ENCODE measurements at places on chromosomes 6 and 20. TPM values are rescaled to one million over a fixed set of nuclear protein-coding genes. Genes with fewer than 3 reads are reported as not detected.

Gene APCDD1L
- polyA plus RNA-seq: 1.4 TPM

Gene SCAF8
- polyA plus RNA-seq: 22.4 TPM

Gene NFATC2
- 3.0 TPM for polyA plus RNA-seq

Gene KIF25
- 0.48 TPM for polyA plus RNA-seq

Gene PTGIS
- polyA plus RNA-seq: 0.63 TPM

Gene SNAI1
- 6.0 TPM for polyA plus RNA-seq

Gene ECT2L
- polyA plus RNA-seq: 0.07 TPM

Gene PBOV1
- not detected for polyA plus RNA-seq

Gene PSORS1C1
- polyA plus RNA-seq: not detected

Gene EEF1A2
- 1,308 TPM for polyA plus RNA-seq

Gene SRSF6
- polyA plus RNA-seq: 19.5 TPM

Gene FAXC
- 25.0 TPM for polyA plus RNA-seq

Gene SLC22A2
- polyA plus RNA-seq: 0.58 TPM

GRCh38 chr6:126937426-126937825 is 181.0 kb upstream of the RSPO3 start:
- DNase-seq: no peak

- no peak for DNase-seq
Measured at GRCh38 chr6:133396984-133397348, 155.8 kb downstream of the EYA4 start.

GRCh38 chr6:378090-378957 is 13.2 kb upstream of the IRF4 start:
- no peak for DNase-seq

GRCh38 chr6:5681480-5681879 is 325.2 kb downstream of the NRN1 start:
- no peak for DNase-seq

DNA sequence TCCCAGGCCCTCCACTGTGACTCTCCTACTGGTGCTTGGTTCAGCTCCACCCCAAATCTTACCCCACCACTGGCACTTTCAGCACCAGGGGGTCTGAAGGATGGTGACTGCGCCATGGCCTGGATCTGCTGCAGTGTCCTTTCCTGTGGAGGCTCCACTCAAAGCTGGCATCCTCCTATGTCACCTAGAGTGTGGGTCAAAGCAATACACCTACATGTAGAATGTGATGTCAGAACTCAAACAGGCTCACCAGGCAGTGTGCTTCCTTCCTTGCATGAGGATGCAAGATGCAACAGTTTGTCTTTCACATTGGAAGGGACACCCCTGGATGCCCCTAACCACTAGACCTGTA is 32.8 kb upstream of the MICB start:
- DNase-seq: no peak

DNA sequence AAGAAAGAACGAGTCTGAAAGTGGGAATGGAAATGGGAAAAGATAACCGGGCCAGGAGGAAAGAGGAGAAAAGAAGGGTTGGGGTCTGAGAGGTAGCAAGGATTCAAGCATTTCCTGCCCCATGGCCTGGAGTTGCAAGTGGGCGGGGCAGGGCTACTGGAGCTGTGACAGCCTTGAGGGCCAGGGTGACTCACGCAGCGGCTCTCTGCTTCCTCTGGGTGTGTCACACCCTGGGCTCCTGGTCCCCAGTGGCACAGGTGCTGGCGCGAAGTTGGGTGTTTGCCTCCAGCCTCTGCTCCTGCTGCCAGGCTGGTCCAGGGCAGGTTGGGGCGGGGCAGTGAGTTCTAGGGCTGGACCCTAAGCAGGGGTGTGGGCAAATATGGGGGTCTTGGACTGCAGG is 3.3 kb upstream of the ULBP3 start:
- no peak for DNase-seq

DNA sequence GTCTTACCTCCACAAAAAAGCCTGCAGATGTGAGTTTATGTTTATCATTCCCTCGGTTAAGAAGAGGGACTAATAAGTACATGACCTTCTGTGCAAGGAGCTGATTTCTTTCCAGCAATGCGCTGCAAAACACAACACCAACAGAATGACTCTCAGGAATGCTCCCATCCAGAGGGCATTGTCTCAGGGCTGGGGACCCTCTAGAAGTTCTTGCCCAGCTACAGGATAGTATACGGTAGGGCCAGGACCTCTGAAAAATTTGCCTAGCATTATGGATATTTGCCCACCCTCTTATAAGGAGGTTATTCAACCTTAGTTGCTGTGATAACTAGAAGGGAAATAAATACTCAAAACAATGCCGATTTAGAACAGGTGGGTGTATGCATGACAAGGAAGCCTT is 24.7 kb upstream of the RBL1 start:
- no peak for DNase-seq

GRCh38 chr6:156544046-156544445 is 233.1 kb upstream of the ARID1B start:
- no peak for DNase-seq

DNA sequence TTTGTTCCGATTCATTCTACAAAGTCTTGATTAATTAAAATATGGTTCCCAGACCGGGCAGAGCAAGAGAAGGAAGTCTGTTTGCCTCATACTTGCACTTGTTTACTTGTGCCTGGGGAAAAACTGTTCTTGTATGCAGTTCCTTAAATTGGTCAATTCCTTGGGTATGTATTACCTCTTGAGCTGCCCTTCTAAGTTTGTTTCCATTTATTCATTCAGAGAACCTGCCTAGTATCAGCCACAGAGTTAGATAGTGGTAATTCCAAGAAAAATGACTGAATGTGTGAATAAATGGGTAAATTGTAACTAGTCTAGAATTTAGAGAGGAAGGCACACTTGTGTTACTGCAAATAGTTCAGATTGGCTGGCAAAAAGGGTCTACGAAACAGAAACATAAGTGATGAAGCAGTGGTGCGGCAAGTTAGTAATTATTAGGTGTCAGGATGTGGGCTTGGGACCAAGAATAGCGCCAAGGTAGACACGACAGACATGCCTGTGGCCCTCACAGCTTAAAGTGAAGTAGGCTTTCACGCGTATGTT is 525 bp upstream of the MAK start:
- DNase-seq: no peak

DNA sequence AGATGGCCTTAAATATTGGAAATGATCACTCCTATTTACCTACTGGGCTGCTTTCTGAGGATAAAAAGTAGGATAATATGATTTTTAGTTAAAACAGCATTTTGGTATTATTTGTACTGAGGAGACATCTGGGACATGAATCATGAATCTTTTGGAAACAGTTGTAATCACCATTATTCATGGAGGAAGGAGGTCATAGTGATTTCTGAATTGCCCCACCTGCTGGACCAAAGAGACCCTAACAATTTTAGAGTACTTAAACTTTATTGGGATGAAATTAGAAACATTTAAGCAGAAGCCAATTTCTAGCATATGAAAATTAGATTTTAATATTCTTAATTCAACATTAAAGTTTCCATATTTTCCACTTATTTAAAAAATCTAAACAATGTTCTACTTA is 108.4 kb upstream of the SIM1 start:
- no peak for DNase-seq

GRCh38 chr20:8796088-8796660 is 272.7 kb upstream of the PLCB4 start:
- DNase-seq: no peak

DNA sequence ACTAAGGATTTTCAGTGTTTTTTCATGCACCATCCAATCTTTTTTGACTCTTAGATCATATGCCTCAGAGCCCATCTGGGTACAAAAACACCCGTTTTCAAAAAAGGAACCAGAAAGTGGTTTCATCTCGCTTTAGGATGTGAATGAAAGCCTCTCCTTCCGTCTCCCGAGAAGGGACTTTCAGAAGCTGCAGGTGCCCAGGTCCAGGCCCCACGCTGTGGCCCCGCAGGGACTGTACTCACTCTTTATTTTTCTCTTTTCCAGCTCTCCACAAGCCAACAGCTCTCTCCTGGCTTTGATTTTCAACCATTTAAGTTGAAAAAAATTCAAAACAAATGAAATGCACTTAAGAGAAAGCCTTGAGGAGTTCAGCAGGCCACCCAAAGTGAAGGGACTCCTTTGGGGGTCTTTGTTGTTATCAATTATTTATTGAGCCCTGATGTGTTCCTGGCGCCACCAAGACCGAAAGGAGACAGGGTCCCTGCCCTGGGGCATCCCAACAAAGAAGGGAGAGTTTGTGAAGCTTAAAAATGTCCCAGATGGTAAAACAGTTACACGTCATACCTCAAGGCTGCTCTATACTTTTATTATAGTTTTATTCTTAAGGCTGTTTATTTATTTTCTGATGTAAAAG is 467.3 kb downstream of the PREX1 start:
- peak; percentile 55 for DNase-seq

- no peak for DNase-seq
Measured at GRCh38 chr6:105759015-105759414, 327.1 kb upstream of the PRDM1 start.

- no peak for DNase-seq
Measured at GRCh38 chr6:82589509-82590206, 226.0 kb downstream of the TPBG start.

GRCh38 chr6:36347621-36348020 is 10.9 kb upstream of the BNIP5 start:
- no peak for DNase-seq

DNA sequence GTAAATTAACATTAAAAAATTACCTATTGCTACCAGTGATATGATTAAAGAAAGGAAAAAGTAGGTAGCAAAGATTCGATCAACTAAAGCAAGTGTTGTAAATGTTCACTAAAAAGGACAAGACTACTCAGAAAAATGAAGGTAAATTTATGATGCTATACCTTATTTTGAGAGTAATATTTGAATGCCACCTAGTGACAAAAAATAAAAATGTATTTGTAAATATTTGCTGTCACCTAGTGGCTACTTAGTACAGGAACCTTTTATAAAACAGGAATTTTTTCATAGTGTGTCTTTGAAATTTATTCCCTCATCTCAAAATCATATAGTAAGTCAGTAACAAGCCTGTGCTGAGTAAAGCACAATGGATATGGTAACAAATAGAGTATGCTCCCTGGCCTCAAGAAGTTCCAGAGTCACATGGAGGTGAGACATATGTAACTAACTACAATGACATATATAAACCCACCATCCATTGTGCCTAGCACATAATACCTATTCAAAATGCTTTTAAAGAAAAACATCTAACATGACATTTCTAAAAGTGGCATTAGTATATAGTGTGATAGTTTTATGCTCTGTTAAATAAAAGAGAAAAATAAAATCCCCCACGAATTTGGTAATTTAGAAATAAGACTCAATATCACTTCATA is 193.1 kb upstream of the SIM1 start:
- DNase-seq: peak; percentile 61

DNA sequence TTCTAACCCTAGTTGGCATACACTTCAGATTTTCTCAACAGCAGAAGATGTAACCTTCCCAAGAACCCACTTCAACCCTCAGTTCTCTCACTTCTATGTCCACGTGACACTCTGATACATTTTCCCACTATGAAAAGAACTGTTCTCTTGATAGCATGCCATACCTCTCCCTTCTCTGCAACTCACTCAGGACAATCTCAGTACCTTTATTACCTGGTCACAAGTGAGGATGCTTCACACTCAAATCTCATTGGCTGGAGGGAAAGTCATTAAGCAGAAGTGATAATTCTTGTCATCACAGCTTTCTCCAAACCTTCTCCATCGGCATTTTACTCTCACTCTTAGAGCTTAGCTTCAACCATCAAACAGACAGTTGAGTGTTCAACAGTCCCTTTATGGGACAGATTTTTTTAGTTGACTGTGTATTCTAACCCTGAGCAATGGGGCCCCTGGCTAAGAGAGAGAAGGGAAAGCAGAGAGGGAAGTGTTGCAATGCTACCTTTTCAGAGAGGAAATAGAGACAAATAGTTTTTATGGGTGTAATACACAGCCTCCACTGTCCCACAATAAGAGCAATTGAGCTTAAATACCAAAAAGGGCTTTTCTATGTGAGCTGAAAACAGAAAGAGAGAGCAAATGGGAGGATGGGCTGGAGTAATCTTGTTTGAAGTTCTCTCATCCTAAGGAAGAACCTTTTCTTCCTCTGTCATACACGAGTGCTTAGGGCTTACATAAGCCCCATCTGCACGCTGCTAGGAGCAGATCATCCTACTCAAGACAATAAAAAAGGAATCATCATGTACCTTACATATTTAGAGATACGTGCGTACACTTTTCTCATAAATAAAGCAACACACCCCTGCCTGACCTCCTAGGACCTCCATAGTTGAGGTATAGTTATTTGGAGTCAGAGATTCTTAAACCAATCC is 16.0 kb downstream of the HLA-DPA1 start:
- DNase-seq: no peak

GRCh38 chr20:46063652-46064054 is 26.1 kb downstream of the NCOA5 start:
- no peak for DNase-seq

- peak; percentile 35 for DNase-seq
Measured at GRCh38 chr6:127343809-127344659, 625 bp upstream of the ECHDC1 start.

DNA sequence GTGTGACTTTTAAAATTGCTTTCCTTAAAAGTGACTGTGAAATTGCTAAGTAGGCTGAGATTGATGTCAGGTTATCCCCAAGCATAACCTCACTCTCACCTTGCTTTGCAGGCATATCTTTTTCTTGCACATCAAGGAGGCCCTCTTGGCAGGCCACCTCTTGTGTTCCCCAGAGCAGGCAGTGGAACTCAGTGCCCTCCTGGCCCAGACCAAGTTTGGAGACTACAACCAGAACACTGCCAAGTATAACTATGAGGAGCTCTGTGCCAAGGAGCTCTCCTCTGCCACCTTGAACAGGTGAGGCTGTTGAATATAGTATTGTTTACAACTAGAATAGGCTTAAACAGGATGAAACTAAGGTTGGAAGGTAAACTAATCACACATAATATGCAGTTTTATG is 12.6 kb downstream of the MYLIP start:
- no peak for DNase-seq

GRCh38 chr6:31352683-31353383 is 4.1 kb downstream of the HLA-B start:
- DNase-seq: no peak

DNA sequence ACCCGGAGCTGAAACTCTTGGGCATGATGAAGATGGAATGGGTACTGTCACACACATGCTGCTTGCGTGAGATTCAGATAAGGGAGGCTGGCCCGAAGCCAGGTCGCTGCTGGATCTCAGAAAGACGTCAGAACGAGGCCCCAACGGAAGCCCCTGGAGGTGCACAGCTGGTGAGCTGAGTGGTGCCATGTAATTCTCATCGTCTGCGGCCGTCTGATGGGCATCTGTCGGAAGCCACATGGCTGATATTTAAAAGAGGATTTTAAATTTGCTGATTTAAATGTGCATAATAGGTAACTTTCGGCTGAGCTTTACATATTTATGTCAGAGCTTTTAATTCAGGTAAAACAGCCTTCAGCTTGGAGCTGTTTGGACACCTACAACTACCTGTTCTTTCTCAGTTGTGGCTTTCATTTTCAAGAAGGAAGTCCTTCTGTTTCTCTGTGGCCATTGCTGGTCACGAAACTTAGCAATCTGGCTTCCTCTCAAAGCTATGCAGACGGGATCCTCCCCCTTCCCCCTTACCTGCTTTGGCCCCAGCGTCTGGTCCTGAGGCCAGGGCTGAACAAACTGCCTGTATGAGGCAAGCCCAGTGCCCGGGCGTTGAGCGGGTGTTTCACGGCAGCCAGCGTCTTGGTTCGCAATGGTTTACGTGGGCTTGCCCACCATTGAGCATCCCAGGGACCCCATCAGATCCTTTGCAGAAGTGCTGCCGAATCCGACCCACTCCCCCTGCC is 9.2 kb downstream of the SLCO4A1 start:
- no peak for DNase-seq

GRCh38 chr20:36521526-36521925 is 19.8 kb upstream of the MYL9 start:
- DNase-seq: no peak

- no peak for DNase-seq
Measured at GRCh38 chr6:108968325-108969316, 120.4 kb downstream of the ARMC2 start.

Measured in brain (organoid and tissue), 16 donors.